ENCODE measurements at places on chromosomes 2 and 18. TPM values are rescaled to one million over a fixed set of nuclear protein-coding genes. Genes with fewer than 3 reads are reported as not detected.

CYRIA gene
- 1.5 TPM for total RNA-seq

CXCR1 gene
- total RNA-seq, result not detected

DAW1 gene
- total RNA-seq, result 4.1 TPM

TMEM182 gene
- 0.68 TPM for total RNA-seq

SERPINB13 gene
- total RNA-seq, result not detected

CCNT2 gene
- total RNA-seq, result 23.6 TPM

ARID5A gene
- total RNA-seq, result 29.5 TPM

EPG5 gene
- 36.7 TPM for total RNA-seq

RIT2 gene
- total RNA-seq, result not detected

IL36A gene
- not detected for total RNA-seq
